COR-L47 (cell line): ENCODE measurements at places on chromosomes 2 and 18.

- DNase-seq, result no peak
Measured at GRCh38 chr18:31920277-31920676, 22.7 kb downstream of the TRAPPC8 start.

- no peak for DNase-seq
Measured at GRCh38 chr2:218290316-218291261, 1.7 kb downstream of the TMBIM1 start.

DNA sequence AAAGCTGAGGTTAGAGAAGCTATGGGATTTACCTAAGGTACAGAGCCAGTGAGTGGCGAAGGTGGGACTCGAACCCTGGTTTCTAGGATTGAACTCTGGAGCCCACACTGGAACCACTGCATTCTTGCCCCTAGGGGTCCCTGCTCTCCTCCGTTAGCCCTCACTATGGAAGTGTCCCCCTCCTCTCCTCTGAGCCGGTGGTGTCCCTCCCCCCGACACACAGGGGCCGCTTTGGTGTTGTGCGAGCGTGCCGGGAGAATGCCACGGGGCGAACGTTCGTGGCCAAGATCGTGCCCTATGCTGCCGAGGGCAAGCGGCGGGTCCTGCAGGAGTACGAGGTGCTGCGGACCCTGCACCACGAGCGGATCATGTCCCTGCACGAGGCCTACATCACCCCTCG is 8.5 kb upstream of the GMPPA start:
- no peak for DNase-seq

- DNase-seq, result no peak
Measured at GRCh38 chr2:219455581-219455980, 20.9 kb downstream of the SPEG start.

DNA sequence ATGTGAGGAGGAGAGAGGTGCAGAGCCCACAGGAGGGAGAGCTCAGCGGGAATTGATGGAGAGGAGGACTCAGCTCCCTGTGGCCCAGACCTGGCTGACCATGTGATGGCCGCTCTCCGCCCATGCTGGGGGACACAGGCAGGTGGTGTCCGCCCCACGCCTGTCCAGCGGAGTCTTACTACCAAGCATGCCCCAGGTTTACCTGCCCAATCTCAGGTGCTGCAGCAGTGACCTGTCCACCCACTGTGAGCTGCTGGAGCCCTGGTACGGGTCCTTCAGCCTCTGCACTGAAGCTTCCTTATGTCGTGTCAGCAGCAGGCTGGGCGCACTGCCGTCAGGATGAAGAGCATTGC is 170.8 kb downstream of the RTP5 start:
- DNase-seq, result no peak

- no peak for DNase-seq
Measured at GRCh38 chr2:175234650-175235049, 53.1 kb upstream of the ATP5MC3 start.

DNA sequence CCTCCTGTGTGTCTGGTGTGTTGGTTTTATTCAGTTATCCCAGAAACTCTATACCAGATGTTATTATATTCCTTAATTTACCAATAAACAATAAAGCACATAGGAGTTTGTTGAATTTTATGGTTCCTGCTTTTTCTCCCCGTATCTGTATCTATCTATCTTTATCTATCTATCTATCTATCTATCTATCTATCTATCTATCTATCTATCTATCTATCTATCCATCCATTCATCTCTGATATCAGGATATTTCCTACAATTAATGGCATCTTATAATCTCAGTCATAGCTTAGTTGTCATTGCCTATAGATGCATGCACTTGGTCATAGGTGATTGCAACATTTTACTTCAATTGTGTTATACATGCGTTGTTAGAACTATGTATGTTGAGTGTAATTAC is 500.2 kb upstream of the ZEB2 start:
- no peak for DNase-seq

- DNase-seq, result no peak
Measured at GRCh38 chr2:74532222-74532621, 2.5 kb downstream of the HTRA2 start.

GRCh38 chr2:205288686-205289085 is 393.6 kb upstream of the NRP2 start:
- DNase-seq, result no peak

DNA sequence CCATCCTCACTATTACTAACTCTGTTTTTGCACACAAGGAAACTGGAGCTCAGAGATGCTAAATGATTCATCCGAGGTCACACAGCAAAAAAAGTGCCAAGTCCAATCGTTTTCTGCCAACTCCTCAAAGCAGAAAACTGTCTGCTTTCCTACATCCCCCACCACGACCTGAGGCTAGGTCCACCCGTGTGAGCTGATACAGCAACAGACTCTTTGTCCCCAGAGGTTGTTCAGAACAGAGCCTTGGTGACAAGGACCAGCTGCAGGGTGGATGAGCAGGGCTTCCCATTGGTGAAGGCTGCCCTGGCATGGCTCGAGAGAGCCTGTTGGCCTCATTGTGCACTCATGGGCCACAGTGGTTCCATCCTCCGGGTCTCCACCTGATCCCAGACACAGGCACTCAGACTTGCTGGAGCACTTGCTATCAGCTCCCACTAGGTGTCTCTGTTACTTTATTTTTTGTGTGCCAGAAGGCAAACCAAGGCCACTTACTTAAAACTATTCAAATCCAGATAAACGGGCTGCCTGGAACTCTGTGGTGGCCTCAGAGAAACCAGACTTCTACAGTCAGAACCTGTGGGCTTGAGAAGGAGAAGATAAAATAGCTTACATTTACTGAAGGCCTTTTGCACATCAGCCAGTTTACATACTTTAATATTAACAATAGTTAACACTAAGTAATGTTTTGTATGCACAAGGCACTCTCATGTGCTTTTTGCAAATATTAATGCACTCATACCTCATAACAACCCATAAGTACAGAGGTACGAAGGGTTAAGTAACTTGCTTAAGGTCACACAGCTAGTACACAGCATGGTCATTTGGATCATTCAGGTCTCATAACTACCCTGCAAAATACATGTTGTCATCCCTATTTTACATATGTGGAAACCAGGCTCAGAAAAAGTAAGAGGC is 62.9 kb upstream of the CTIF start:
- peak; percentile 79 for DNase-seq
